ENCODE measurements at places on chromosomes 16 and 17.

- no peak for DNase-seq
Observed at GRCh38 chr17:50426472-50426782, 409 bp downstream of the ACSF2 start.

DNA sequence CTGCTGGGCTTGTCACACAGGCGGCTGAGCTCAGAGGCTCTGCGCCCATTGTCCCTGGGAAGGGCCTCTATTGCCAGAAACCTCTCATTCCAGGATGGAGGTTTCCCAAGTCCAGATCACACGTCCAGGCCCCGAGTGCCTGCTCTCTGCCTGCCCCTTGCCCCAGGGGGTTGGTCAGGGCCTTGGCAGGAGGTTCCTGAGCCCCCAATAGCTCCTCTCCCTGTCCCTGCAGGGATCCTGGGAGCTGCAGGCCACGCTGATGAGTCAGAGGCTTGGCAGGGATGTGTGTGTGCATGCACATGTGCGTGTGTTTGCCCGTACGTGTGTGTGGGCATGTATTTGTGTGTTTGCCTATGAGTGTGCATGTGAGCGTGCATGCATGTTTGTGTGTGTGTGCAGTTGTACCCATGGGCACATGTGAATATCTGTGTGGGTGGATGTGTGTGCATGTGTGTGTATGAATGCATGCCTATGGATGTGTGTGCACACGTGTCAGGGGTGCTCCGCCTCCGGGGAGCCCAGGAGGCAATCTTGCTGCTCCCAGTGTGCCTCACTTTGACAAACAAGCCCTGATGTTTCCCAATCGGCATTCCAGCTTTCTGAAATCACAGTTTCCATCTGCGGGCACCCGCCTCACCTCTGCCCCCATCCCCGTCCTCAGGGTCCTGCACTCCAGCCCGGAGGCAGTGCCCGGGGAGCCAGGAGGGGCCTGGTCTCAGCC is 98.4 kb upstream of the GSE1 start:
- DNase-seq, result no peak

DNA sequence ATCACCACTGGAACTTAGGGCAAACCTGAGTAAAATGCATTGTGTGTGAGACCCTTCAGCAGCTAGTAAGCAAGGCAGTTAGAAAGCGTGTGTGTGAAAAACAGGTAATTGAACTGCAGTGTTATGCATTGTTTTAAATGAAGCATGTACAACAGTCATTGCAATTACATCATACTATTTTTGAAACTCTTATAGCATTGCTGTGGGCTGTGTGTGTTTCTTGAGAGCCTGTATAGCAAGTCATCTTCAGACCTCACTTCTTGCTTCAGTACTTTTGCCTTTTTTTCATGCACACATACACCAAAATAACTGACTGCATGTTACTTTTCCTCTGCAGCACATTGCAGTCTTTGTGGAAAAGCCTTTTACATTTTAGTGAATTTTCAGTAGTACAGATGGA is 19.2 kb downstream of the PTRH2 start:
- DNase-seq, result no peak

DNA sequence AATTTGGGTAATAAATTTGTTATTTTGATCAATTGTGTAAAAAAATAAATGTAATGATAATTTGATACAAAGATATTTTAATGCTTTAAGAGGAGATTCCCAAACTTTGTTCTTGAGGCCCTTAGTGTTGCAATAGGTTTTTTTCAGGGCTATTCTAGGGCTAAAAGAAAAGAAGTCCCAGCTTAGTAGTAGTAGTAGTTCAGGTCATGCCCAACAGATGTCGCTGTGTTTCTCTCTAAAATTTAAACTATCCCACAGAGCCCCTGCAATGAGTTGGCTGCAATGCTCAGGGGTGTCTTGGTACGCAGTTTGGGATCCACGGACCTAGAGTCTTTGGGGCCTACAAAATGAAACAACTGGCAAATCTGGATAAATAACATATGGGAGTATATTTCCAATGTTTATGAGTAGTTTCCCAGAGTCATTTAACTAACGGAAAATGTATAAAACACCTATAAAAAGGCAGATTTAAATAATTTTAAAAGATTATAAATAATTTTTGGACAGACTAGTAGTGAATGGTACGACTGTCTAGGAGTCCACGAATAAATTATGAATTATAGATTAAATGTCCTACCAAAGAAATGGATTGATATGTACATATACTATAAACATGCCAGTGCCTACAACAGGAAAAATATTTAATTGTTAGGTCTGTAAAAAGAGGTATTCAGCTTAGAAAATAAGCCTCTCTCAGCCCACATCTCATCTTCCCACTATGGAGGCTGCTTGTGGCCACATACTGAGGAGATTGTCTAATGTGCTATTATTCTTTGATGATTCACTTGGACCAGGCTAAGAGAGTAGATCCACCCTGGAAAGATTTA is 228.5 kb upstream of the PMFBP1 start:
- no peak for DNase-seq

GRCh38 chr17:7955414-7956227 is 23.6 kb downstream of the CNTROB start:
- no peak for DNase-seq

- no peak for DNase-seq
Observed at GRCh38 chr17:44376124-44376523, 12.5 kb upstream of the FAM171A2 start.

GRCh38 chr17:70276906-70277305 is 107.6 kb downstream of the KCNJ2 start:
- no peak for DNase-seq

GRCh38 chr16:67406111-67406971 is 9.9 kb downstream of the ZDHHC1 start:
- no peak for DNase-seq

DNA sequence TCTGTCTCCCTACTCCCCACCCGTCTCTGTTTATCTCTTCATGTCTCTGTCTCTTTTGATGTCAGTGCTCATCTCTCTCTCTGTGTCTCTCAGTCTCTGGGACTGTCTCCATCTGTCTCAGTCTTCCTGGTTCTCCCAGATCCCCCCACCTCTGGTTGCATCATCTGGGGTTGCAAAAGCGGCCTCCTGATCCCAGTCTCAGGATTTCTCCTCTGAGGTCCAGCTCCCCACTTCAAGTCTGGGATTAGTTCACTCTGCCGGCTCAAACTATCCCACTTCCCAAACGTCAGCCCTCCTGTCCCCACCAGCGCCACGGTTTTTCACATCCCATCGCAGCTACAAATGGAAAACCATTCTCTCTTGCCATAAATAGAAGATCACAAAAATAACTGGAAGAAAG is 9.0 kb downstream of the TEKT5 start:
- DNase-seq, result no peak

DNA sequence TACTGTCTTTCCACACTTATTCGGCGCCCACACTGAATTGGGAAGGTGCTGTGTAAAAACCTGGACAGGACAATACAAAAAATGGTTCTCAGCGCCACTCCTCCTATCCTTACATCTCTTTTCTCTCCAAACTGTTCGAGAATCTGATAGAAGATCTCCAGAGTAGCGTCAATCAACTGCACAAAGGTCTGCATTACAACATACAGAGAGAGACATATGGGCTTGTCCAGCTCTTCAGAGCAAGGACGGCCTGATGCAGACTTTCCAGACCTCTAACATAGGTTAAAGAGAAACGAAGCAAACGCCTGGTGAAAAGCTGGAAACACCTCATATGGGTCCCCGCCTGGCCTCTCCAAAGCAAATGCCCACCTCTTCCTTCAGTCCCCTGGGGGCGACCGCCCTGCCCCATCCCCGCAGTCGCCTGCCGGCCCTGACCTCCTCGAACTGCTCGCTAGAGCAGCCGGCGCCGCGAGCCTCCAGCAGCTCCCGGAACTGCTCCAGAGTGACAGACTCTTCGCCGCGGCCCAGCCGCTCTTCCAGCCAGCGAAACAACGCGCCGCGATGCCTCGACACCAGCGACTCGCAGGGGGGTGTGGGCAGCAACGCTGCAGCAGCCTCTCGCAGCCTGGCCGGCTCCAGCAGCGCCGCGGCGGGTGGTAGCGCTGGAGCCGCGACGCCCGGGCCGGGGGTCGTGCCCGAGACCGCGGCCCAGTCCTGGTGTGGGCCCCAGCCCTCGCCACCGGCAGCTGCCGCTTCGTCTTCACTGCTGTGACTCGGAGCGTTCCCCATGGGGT is 526 bp downstream of the ZZEF1 start:
- DNase-seq, result peak; percentile 25

- DNase-seq, result no peak
Observed at GRCh38 chr17:32814836-32815235, 62.1 kb downstream of the MYO1D start.

GRCh38 chr17:50480854-50481490 is 2.3 kb downstream of the RSAD1 start:
- no peak for DNase-seq

- no peak for DNase-seq
Observed at GRCh38 chr17:82447876-82448275, 2.7 kb downstream of the CYBC1 start.
